Activated effector memory CD4-positive, alpha-beta T cell treated with anti-CD3 and anti-CD28 coated beads, Interleukin-2, amount 50 U/mL, for 16 hours (primary cell): ENCODE measurements at places on chromosomes 2 and 18.

DNA sequence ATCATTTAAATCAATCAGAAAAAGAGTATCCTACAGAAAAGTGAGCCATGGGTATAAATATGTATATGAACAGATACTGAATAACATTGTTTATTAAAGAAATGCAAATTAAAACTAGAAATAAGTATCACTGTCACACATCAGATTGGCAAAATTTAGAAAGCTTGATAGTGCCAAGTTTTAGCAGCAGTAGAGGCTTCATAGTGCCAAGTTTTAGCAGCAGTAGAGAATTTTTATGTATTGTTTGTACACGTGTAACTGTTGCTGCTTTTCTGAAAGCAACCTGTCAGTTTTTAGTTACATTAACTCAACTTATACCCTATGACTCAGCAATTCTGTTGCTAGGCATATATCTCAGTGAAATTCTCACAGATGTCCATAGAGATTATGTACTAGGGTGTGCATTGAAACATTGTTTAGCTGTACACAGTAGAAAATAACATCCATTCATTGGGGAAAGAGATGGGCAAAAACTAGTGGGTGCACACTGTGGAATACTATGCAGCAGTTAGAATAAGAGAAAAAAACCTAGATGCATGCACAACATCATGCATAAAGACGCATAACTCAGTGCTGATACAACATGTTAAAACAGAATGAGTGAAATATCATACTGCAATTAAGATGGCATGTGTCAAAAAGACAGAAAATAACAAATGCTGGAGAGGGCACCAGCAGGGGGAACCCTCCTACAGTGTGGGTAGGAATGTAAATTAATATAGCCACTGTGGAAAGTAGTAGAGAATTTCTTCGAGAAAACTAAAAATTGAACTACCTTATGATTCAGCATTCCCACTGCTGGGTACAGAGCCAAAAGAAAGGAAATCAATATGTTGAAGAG is 294.5 kb upstream of the NT5C1B start:
- DNase-seq, result no peak

DNA sequence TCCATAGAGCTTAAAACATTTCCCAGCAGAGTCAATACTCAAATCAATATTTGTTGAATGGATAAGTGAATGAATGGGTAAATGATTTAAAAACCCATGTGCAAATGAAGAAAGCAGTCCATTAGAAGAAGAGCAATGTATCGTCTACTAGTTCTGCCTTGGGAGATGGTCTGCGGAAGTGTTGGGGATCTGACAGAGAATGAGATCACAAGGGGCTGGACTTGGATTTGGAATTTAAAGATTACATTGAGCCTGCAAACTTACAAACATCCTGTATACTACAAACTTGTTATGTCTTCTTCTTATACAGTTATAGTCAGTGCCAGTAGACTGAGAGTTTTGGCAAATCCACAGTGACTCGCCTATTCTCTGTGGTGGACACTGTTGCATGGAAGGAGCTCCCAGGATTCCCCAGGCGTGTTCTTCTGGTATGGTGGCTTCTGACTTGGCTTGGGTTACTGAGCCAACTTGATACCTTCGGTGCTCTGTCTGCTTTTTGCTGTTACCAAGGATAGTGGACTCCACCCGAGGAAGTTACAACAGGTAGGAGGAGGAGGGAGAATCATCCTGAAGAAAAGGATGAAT is 163.3 kb upstream of the SERPINE2 start:
- no peak for DNase-seq

DNA sequence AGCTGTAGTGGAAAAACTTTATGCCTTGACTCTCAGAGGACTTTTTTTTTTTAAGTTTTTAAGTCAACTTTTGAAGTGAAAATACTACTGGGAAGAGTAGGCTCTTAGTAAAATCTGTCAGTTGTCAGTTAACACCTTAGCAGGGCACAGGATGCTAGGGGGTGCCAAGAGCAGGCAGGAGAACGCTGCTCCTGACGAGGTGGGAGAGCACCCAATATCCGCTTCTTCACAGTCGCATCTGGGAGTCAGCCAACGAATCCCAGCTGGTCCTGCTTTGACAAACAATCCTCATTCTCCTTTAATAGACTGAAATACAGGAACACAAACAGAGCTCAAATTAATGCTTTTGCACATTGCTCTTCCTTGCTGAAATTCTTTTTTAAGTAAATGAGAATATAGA is 709.5 kb upstream of the ACVR2A start:
- DNase-seq, result no peak

GRCh38 chr2:55236992-55237543 is 4.6 kb downstream of the RPS27A start:
- no peak for DNase-seq

DNA sequence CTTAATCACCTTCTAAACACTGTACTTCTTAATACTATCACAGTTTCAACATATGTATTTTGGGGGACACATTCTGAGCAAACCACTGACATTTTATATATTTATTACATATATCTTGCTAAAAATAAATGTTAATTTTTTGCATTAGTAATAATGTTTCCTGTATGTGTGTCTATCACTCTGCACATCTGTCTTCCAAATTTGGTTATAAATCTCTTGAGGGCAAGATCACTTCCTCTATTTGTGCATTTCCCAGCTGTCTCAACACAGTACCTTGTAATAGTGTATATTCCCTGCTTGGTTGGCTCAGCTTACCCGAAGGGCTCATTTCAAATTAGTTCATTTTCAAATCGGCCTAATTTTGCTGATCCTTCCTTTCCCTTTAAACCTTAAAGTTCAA is 617.1 kb upstream of the GYPC start:
- DNase-seq, result no peak

GRCh38 chr2:10252661-10253060 is 50.0 kb upstream of the HPCAL1 start:
- DNase-seq, result no peak

DNA sequence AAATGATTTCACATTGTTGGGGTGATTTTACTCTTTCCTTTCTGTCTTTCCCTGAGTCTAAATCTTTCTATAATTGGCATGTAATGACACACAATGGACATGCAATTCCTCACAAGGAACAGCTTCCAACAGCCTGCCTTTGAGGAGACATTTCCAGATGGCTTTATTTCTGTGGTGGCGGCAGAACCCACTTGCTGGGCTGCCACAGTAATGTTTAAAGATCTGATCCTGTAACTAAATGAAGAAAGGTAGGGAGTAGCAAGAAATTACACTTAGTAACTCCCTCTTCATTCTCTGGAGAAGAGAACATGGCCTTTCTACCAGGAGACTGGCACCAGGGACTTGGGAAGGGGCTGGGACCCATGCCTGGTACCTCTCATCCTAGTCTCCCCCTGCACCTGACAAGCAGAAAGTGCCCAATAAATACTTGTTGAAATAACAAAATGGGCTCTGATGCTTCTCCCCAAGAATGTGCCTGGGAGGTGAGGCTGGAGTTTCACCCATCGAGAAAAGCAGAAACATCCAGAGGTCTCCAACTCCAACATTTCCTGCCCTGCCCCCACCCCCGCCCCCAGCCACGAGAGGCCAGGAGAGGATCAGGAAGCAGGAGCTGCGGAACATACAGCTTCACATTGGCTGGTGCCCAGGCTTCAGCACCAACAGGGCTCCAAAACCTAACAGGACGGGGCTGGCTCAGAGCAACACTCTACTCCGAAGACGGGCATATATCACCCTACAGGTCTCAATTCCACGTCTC is 92.1 kb downstream of the PXDN start:
- DNase-seq, result no peak

GRCh38 chr18:12361770-12362378 is 15.2 kb downstream of the AFG3L2 start:
- no peak for DNase-seq

GRCh38 chr2:213234641-213235040 is 49.6 kb upstream of the SPAG16 start:
- no peak for DNase-seq

DNA sequence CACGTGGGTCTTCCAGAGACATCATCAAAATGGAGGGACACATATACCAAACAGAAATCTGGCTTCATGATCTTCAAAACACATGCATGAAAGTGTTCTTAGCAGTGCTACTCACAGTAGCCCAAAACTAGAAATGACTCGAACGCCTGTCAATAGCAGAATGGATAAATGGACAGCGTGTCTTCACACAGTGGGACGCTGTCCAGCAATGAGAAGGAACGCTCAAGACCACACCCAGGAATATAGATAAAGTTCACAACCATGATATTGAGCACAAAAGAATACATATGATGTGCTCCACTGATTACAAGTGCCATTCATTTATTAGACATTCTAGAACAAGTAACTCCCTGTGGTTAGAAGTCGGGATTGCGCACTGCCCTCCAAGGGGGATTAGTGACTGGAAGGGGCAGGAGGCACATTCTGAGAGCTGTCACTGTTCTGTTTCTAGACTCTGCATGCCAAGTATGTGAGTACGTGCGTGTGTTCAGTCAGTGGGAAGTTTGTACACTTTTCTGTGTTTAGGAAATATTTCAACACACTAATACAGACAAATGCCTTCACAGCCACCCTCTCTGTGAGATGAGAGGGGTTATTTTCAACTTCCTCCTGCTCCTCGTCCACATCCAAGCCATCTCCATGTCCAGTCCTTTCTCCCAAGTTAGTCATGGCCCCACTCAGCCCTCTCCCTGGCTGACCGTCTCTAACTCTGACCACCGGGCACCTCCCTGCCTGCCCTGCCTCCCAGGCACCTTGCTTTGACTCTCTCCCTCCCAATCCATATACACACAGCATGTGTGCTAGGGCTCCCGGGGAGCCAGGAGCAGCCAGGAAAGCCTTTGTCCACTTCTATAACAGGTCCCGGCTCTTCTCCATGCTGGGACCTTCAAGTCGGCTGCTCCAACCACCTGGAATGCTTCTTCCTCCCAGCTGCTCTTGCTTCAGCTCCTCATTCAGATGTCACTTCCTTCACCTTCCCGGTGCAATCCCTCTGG is 26.9 kb upstream of the TNS1 start:
- DNase-seq, result peak; percentile 36

DNA sequence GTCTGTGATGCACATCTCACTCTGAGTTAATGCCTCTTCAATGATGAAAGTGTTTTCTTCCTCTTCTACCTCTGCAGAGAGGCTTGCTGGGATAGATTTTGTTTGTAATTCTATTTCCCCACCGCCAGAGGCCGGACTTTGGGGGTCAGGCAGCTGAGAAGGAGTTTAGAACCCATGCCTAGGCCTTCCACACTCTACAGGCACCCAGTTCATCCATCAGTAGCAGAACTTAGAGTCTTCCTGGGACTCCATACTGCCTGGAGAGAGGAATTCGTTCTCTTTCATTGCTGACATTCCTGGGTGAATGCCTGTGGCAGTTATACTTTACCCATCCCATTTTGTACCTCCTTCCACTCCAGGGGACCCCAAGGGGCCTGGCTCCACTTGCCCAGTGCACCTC is 9.1 kb downstream of the TPRKB start:
- DNase-seq, result no peak

GRCh38 chr2:237059155-237059875 is 26.4 kb upstream of the COPS8 start:
- DNase-seq, result no peak

- no peak for DNase-seq
Observed at GRCh38 chr2:29810956-29811355, 110.4 kb downstream of the ALK start.

GRCh38 chr2:84959095-84959565 is 11.8 kb upstream of the KCMF1 start:
- DNase-seq, result no peak

- DNase-seq, result no peak
Observed at GRCh38 chr2:177731384-177731783, 338.8 kb downstream of the AGPS start.

DNA sequence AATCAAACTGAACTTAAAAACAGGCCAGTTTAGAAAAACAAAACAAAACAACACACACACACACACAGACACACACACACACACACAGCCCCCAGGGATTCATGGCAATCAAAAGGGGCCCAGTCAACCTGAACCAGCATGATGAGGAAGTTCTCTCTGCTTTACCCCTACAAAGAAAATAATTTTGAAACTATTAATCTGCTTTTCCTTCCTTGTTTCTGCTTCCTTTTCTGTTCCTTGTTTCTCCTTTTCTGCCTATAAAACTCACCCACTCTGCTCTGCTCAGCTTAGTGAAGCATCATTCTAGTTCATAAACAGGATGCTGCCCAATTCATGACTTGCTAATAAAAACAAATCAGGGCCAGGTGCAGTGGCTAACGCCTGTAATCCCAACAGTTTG is 203.1 kb downstream of the RAB3GAP1 start:
- no peak for DNase-seq

DNA sequence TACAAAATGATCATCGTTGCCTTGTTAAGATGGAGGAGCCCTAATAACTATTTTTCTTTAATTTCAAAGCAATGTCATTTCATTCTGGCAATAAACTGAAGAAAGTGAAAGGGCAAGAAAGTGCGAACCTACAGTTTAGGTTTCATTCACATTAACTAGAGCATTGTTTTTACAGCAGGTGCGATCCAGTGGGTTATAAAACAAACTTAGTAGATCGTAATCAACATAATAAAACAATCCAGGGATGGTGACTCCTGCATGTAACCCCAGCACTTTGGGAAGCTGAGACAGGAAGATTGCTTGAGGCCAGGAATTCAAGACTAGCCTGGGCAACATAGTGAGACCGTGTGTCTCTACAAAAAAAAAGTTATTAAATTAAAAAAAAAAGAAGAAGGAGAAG is 51.1 kb downstream of the AP1S3 start:
- DNase-seq, result no peak

GRCh38 chr18:10462597-10462996 is 8.2 kb downstream of the APCDD1 start:
- DNase-seq, result no peak

DNA sequence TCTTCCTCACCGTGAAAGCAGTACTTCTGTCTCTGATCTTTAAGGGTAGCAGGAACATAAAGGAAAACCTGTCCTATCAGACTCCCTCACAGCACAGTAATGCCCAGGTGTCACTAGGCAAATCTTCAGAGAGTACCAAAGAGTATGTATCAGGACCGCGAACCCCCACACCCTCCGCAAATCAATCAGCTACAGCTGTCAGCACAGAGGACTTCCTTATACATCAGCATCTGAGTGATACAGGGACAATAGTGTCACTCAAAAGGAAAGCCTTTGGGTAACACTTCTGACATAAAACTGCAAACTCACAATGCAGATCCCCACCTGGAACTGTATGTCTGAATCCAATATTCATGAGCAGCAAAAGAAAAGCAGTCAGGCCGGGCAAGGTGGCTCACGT is 2.6 kb downstream of the AFG3L2 start:
- no peak for DNase-seq

DNA sequence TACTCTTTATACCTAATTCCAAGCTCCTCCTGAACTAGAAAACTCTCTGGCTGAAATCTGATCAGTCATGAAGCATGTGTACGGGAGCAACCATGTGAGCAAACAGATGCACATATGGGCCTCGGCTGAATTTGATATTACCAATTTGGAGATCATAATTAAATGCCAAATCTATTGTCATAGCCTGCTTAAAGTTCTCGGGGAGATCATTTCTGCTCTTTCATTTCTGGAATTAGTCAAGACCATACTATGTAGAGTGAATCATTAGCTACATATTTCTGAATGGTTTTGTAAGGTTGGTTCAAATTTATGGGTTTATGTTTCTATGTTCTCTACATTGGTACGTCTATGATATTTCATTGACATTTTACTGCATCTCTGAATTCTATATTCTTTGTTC is 205.5 kb downstream of the UBE2E3 start:
- DNase-seq, result no peak

- no peak for DNase-seq
Observed at GRCh38 chr2:141331127-141331526, 799.7 kb downstream of the LRP1B start.

GRCh38 chr2:96768083-96768561 is 7.4 kb downstream of the CNNM4 start:
- DNase-seq, result no peak
